ENCODE measurements at places on chromosomes 12 and 14.

DNA sequence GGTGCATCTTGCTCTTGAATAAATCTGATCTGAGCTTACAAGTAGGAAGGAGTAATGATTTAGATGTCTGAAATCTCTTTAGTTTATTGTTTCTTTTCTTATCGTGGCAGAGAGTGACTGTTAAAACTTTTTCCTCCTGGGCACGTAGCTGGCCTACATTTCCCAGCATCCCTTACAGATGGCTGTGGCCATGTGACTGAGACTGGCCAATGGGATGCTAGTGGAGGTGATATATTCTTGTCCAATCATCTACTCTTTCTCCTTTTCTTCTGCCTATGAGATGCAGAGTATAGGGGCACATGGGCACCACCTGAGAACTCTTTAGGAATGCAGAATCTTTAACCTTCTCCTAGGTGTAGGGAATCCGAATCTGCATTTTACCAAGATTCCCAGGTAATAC, 237.3 kb downstream of the RGS6 start:
- no peak for DNase-seq

DNA sequence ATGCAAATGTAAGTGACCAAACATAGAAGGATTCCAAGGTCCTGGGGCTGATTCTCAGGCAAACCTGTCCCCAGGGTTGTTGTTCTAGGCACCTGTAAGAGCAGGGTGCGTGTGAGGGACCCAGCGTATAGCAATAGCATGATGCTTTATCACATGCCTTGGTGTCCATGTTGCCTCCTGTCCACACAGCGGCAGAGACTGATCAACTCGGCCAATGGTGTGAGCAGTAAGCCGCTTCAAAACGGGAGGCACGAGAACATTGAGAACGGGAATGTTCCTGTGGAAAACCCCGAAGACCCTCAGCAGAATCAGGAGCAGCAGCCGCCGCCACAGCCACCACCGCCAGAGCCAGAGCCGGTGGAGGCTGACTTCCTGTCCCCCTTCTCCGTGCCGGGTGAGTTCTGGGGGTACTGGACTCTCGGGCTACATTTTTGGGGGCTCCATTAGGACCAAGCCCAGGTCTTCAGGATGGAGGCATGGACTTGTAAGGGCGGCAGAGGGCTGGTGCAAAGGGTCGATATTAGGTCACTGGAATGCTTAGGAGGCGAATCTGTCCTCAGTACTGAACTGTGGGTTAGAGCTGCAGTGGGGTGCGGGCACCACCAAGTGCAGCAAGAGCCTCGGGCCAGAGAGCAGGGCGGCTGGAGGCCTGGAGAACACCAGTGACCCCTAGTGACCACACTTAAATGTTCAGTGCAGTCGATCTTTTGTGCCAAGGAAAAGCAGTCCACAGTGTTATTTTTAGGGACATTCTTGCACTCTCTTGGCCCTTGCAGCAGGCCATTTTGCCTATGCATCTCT, 57.2 kb upstream of the RIN3 start:
- peak; percentile 62 for DNase-seq

DNA sequence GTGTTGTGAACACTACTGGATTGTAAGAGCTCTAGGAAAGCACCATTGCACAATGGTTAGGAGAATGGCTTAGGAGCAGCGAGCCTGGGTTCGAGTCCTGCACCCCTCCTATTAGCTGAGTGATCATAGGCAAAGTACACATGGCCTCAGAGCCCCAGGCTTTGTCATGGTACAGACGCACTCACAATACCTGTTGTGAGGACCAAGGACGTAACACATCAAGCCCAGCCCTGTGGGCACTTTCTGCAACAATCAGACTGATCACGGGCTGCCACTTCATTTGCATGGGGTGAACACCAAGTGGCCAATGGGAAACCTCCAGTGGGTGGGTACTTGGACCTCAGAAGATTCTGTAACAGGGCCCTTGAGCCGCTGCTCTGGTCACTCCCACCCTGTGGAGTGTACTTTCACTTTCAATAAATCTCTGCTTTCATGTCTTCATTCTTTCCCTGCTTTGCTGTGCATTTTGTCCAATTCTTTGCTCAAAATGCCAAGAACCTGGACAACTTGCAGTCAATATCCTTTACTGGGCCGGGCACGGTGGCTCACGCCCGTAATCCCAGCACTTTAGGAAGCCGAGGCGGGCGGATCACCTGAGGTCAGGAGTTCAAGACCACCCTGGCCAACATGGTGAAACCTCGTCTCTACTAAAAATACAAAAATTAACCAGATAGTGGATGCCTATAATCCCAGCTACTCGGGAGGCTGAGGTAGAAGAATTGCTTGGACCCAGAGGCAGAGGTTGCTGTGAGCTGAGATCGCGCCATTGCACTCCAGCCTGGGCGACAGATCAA, 28.2 kb downstream of the GLRX5 start:
- no peak for DNase-seq

- no peak for DNase-seq
Measured at GRCh38 chr12:78712834-78713481, 151.6 kb upstream of the SYT1 start.

DNA sequence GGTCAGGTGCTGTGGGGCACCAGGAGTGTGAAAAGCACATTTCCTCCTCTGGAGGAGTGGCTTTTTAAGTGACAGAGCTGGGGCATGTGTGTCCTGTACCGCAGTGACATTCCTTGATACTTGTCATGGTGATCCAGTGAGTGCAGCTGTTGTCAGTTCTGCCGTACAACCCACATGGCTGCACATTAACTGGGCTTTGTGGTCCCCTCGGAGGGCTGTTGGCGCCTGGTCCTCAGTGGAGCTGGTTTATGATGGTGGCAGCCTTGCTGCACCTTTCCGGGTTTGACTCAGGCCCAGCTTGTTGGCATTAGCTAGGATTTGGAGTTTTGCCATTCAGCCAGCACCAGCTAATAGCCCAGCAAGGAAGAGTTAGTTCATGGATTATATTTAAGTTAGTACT, 77.0 kb downstream of the SLC25A47 start:
- DNase-seq = no peak

DNA sequence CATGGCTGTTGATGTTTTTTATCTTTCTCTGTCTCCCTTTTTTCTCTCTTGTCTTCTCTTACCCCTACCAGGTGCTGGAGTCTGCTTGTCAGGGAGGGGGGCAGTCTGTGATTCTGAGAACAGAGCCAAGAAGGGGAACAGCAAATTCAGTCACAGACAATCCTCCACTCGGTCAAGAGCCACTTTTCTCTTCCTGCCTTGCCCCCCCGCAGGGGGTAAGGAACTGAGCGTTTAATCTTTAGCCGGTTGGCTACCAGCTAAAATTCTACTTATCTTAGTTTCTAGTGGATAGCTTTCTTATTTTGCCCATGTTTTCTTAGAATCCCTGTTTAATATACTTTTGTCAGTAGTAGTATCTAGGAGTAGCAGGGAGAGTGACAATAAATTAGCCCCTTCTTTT, 1.9 kb downstream of the RIMKLB start:
- no peak for DNase-seq

GRCh38 chr12:67434671-67435370, 165.7 kb downstream of the CAND1 start:
- DNase-seq = no peak

DNA sequence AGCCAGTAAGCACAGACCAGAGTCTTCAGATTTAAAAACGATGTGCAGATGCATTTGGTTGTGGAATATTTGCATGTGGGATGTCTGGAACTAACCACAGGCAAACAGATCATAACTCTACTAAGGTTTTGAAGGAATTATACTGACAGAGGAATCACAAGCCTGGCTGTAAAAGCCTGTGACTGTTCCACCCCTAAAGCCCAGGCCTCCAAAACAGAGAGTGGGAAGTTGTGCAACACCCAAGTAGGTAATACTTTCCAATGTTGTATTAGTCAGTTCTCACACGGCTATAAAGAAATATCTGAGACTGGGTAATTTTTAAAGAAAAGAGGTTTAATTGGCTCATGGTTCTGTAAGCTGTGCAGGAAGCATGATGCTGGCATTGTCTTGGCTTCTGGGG, 68.1 kb upstream of the DCD start:
- no peak for DNase-seq

GRCh38 chr14:49946320-49947141, 53.6 kb downstream of the ARF6 start:
- no peak for DNase-seq

GRCh38 chr12:103680591-103681141, 93.6 kb downstream of the STAB2 start:
- DNase-seq = no peak

GRCh38 chr12:5177731-5178130, 134.1 kb downstream of the KCNA5 start:
- no peak for DNase-seq

- peak; percentile 82 for DNase-seq
Measured at GRCh38 chr12:66398931-66399910, 96.9 kb downstream of the HELB start.

GRCh38 chr12:39866135-39866534, 239.7 kb downstream of the SLC2A13 start:
- DNase-seq = no peak

GRCh38 chr14:100547633-100548294, 39.5 kb downstream of the BEGAIN start:
- DNase-seq = peak; percentile 92

- DNase-seq = no peak
Measured at GRCh38 chr12:102093319-102093718, 26.6 kb downstream of the NUP37 start.

- DNase-seq = no peak
Measured at GRCh38 chr12:54417712-54418440, 1.2 kb downstream of the ITGA5 start.

GRCh38 chr12:120229487-120230325, 28.8 kb upstream of the RPLP0 start:
- no peak for DNase-seq

DNA sequence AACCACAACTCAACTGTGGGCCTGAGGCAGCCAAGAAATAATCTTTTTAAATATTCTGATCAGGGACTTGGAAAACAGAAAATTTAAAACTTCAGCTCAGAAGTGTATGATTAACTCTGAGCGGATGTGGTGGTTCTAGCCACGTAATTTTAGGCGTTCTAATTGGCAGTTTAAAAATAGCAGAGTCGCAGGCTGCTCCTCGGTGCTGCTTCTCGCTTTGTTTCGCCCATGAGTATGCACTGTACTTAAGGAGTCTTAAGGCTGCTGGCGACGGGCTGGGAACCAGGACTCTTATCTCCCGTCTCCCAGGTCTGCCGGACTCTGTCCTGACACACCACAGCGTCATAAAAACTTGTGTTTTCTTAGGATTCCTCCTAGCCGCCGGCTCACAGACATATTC, 113.4 kb upstream of the PELI2 start:
- DNase-seq = no peak

- no peak for DNase-seq
Measured at GRCh38 chr12:15520083-15520482, 197.8 kb downstream of the PTPRO start.

GRCh38 chr12:55695349-55695748, 12.4 kb downstream of the ITGA7 start:
- DNase-seq = no peak

DNA sequence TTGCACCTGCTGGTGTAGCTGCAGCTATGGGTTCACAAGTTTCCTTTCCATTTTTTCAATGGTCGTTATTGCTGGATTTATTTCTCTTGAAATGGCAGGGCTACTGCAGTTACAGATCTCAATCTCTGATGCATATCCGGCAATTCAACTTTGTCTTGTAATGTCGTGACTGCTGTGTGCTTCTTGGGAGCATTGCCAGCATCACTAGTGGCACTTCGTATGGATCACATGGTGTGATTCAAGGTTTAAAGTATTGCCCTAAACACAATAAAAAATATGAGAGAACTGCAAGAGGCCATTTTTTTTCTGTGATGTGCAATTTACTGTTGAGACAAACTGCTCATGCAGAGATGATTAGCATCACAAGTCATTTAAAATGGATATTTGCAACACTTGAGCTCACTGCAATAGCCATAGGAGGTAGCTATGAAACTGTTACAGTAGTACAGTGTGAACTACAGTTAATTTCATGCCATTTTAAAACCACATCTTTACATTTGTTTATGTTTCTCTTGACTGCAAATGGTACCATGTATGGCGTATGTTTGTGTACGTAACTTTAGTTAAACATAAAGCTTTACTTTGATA, 217.4 kb upstream of the PDE3A start:
- no peak for DNase-seq

DNA sequence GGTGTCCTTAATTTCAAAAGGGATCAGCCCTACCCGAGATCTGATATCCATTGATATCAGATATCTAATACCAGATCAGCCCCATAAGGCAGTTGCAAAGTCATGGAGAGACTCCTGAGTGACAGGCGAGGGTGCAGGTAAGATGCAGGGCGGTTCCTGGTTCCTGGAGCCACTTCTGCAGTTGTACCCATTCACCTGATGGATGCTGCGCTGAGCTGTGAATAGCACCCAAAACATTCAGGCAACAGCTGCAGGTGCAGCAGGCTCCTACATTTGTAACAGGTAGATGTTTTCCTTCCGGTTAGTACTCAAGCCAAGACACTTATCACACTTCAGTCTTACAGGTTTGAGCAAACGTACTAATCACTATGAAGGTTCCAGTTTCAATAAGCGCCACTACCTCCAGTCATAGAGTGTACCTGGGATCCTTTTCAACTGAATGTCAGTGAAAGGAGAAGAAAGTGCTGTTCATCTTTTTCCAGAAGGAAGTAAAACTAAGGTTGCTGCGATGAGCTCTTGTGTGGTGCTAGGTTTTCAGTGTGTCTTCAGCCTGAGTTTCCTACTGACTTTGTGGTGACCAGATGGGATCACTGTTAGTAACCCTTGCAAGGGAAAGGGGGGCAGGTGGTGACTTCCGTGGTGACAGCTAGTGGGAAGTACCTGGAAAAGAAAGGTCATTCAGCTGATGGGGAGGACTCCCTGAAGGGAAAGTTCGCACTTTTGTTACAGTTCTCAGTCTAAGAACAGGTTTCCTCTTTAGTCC, 1.9 kb downstream of the ATP6V0A2 start:
- no peak for DNase-seq

GRCh38 chr14:67999705-68000384, 180.3 kb downstream of the RAD51B start:
- DNase-seq = no peak

- DNase-seq = no peak
Measured at GRCh38 chr14:104550861-104551728, 28.5 kb upstream of the C14orf180 start.

- DNase-seq = no peak
Measured at GRCh38 chr14:23365036-23365731, at the start of gene EFS. TSS of gene EFS (minus strand) at chr14:23365172. CDS start at chr14:23365025, 147 bp downstream.

GRCh38 chr14:85075694-85076476, 454.1 kb upstream of the FLRT2 start:
- no peak for DNase-seq

DNA sequence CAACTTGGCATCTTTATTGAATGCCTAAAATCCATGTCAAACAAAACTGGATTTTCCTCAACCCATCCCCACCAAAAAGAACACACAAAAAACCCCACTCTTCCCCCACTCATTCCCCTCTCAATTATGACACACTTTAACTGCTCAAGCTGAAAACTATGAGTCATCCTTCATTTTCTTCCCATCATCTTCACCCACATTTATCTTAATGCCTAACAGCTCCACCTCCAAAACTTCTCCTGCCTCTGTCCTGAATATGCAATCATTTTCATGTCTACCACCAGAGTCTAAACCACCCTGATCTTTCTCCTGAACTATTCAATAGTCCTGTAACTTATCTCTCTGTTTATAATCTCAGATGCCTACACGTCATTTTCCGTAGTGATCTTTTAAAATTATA, 239.7 kb downstream of the BCAT1 start:
- DNase-seq = no peak
